ENCODE measurements at places on chromosomes 4 and X.

- DNase-seq = no peak
Measured at GRCh38 chrX:47475476-47475875, 7.5 kb downstream of the ZNF41 start.

DNA sequence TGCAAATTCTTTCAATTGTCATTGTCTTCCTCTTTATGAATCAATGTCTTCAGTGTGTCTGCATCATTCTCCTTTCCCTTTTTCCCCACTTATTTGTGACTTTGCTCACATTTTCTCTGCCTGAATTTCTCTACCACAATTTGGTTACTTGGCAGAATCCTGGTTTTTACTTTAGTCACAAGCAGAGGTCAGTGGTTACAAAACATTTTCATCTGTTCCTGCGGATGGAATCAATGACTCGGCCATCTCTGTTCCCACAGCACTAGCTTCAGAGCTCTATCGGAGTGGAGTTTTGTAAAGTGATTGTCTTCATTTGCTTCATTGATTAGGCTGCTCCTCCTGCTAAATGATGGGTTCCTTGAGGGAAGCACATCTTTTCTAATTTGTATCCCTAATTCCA is 501.3 kb upstream of the AADAT start:
- DNase-seq = no peak

- no peak for DNase-seq
Measured at GRCh38 chr4:148007314-148007760, 275.4 kb downstream of the ARHGAP10 start.

DNA sequence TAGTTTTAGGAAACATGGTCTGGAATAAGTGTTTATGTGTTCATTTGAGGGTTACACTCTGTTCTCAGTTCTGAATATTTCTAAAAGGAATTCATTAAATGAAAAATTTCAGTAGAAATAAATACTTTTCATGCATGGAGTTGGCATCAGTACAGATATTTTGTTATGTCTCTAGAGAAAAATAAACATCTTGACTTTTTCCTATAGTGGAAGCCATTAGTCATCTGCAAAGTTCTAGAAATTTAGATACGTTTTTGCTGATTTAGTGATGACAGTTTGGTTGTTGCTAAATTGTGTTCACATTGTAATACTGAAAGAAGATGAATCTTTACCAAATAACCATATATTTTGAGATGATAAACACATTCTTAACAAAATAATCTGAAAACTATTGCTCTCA is 268.2 kb upstream of the TEX13A start:
- no peak for DNase-seq

DNA sequence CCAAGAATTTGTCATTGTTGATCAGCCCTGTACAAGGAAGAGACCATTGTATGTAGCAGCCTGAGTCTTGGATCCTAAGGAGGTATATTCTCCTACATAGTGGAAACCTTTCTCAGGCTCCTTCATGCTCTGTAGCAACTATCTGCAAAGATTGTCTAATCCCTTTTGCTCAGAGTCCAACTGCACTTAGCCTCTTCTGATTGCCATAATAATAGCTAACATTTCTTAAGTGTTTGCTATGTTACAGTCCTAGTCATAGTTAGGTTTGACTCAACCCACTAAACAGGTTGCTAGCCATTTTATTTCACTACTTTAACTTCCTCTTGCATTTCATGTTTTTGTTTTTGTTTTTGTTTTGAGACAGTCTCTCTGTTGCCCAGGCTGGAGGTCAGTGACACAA is 50.8 kb upstream of the SLC16A2 start:
- no peak for DNase-seq

GRCh38 chr4:38387819-38388218 is 276.2 kb upstream of the KLF3 start:
- no peak for DNase-seq

GRCh38 chr4:147794787-147795413 is 63.0 kb downstream of the ARHGAP10 start:
- DNase-seq = no peak

DNA sequence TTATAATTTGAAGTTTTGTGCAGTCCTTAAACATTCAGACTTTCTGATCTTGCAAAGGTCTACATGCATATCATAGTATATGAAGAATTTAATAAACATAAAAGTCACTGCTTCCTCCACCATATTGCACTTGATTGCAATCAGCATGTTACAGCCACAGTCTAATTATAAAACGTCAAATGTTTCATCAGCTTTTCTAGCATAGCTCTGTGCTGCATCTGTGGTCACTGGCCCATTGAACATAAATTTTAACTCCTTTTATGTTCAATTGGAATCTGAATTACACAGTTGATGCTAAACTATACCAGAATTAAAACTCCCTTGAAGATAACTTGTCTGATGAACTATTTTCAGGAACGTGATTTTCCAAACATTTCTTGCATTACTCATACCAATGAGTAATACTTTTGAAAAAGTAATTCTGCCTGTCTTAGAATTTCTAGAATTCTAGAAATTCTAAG is 329.1 kb downstream of the GALNTL6 start:
- no peak for DNase-seq

GRCh38 chr4:17058916-17059741 is 160.7 kb upstream of the LDB2 start:
- DNase-seq = no peak

GRCh38 chr4:143486314-143486713 is 27.2 kb upstream of the SMARCA5 start:
- no peak for DNase-seq

- no peak for DNase-seq
Measured at GRCh38 chrX:107686792-107687191, 58.5 kb downstream of the PRPS1 start.

DNA sequence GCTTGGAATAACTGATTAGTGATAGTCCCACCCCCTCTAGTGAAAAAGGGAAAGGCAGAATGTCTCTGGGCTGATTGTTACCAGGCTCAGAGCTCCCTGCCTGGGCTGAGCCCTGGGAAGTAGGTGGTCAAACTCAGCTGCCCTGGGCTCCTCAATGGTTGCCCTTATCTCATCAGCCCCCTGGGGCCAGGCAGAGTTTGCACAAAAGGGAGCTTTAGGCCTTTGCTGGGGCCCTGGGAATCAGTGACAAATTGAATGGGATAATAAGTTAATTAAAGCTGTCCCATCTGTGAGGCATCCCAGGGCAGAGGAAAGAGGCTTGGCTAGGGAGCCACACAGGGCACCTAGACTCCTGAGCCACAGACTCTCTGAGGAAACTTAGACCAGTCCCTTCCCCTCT is 89.0 kb downstream of the EFNB1 start:
- no peak for DNase-seq

- DNase-seq = no peak
Measured at GRCh38 chr4:87087015-87087414, 133.4 kb downstream of the KLHL8 start.

GRCh38 chr4:113784497-113785250 is 23.1 kb upstream of the CAMK2D start:
- DNase-seq = no peak

DNA sequence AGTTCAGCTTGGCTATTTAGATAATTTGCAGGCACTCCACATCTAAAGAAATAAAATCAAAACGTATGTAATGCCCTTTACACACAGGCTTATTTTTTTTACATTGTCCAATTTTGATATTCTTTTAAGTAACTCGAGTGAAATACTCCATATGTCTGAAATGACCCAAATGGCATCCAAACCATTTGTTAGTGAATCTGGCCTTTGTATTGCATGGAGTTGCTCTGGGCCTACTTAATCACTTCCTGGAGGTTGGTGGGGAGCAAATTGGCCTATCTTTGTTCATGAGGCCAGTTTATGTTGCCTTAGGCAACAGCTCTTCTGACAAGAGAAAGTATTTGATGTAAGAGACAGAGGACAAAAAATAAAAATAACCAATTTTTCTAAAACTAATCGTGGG is 47.6 kb upstream of the TMEM131L start:
- DNase-seq = no peak

DNA sequence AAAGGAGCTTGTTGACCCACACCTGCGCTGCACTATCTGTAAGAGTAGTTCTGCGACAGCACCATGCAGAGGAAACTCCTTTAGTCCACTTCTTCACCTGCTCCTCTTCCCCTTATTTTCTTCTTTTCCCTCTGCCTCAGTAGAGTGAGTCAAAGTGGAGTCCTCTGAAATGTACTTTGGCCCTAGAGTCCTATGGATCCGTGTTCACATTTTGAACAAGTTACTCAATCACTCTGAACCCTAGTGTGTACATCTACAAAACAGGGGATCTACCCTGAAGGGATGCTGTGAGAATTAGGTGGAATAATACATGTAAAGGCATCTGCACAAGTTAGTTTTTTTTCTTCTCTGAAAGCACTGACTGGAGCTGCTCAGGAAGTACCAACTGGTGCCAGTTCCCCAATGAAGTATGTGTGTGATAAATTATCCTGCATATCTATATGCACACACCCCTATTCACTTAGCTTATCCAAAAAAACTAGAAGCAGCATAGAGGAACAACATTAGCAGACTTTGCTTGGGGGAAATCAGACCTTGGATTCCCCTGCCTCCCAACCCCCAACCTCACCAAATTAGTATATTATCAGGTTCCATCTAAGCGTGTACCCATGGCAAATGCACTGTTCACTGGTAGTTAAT is 118.5 kb upstream of the FAM9C start:
- no peak for DNase-seq

- DNase-seq = no peak
Measured at GRCh38 chrX:133530960-133531359, 115.7 kb upstream of the GPC4 start.
